ENCODE measurements at places on chromosomes 7 and 10.

DNA sequence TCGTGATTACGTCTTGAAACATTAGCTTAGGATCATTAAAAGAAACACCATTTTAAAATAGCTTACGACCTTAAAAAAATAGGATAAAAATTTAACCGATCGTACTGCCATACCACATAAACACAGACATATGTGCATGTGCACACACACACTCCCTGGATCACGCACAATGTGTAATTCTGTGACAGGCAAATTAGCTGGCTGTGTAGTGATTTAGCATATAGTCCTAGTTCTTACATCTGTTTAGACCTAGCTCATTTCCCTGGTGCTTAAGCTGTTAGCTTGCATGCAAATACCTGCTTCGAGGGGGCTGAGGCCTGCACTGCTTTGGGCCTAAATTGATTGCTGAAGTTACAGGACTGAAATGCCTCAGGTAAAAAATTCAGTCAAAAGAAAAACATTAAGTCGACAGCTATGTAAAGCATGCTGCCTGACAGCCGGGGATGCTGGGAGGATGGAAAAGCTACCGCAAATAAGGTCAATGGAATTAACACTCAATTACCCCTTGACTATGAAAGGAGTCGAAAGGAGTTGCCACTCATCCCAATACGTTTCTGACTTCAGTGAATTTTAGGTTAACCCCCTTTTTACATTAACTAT lies 267.1 kb upstream of the FZD8 start:
- DNase-seq: no peak

DNA sequence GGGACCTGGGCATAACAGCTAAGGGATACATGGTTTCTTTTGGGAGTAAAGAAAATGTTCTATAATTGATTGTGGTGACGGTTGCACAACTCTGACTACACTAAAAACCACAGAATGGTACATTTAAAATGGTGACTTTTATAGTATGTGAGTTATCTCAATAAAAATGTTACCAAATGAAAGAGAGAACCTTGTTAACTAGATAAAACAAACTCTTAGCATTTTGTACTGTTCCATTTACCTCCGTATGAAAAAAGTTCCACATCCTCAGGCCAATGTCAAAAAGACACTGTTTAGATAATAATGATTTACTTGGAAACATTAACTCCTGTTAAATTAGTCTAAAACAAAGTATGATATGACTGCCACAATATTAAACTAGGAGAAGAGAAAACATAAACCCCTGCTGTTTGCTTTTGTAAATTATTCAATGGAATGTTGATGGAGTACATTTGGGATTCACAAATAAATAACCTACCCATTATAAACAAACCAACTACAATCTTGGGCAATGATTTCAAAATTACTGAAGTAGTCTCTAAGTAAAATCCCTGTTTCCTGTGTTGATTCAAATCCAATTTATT lies 60.7 kb downstream of the SMURF1 start:
- DNase-seq: no peak

- no peak for DNase-seq
These were observed 23.4 kb upstream of the NPS start for GRCh38 chr10:127525686-127526085.

- no peak for DNase-seq
These were observed 63.1 kb upstream of the ICA1 start for GRCh38 chr7:8325067-8325466.

DNA sequence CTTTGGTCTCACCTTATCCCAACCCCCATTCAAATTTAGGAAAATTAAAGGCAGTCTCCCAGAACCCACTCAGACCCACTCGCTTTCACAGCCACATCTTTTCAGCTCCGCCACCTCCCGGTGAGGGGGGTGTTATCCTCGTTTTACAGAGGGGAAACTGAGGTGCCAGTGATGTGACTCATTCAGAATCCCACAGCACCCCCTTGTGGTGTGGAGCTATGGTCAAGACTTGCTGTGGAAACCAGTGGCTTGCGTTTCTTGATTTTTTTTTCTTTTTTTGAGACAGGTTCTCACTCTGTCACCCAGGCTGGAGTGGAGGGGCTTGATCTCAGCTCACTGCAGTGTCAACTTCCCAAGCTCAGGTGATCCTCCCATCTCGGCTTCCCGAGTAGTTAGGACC lies 27.6 kb downstream of the SLC35G1 start:
- no peak for DNase-seq

- no peak for DNase-seq
These were observed 3.4 kb upstream of the AKR1C8 start for GRCh38 chr10:5188358-5188757.

GRCh38 chr10:33968983-33969382 lies 634.5 kb upstream of the NRP1 start:
- DNase-seq: no peak

DNA sequence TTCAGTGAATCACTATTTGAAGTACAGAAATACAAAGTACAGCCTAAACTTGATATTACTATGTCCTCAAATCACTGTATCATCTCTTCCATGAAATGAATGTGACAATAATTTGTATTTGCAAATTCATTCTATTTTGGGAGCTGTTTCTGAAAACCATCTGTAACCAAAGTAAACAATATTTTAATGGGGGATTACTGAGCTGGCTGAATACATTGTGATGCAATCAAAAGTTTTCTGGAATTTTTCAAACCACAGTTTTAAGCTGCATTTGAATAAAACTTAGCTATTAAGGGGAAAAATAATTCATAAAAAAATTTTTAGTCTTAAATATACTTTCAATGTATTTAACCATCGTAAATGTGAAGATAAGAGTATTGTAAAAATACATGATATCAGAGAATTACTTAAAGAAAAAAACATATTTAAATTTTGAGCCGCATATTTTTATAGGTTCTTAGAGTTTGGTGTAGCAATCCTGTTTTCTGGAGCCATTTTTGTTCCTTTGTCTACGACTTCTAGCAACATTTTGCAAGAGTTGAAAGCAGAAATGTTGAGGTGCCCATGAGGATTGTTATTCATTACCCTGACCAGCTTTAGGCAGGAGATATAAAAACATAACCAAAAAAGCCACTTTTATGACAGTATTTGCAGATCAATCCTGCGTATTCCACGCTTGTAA lies 45.9 kb upstream of the AGMO start:
- no peak for DNase-seq

GRCh38 chr10:99276848-99277486 lies 41.3 kb upstream of the HPSE2 start:
- no peak for DNase-seq

DNA sequence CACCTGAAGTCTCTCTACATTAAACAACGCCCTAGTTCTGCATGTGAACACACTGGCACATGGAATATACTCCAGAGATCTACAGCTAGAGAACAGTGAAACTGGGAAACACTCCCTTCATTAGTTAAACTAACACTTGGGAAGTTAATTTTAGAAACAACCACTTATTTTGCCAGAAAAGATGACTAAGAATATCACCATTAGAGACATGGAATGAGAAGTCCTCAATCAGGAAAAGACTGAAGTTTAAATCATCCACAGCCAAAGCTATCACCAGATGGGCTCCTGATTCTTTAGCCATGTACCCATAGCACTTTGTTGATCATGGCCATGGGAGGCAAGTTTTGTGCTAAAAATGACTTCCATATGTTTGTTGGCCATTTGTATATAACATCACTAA lies 719.5 kb downstream of the KCNMA1 start:
- no peak for DNase-seq

GRCh38 chr10:79137826-79138225 lies 69.1 kb downstream of the ZMIZ1 start:
- peak; percentile 22 for DNase-seq

DNA sequence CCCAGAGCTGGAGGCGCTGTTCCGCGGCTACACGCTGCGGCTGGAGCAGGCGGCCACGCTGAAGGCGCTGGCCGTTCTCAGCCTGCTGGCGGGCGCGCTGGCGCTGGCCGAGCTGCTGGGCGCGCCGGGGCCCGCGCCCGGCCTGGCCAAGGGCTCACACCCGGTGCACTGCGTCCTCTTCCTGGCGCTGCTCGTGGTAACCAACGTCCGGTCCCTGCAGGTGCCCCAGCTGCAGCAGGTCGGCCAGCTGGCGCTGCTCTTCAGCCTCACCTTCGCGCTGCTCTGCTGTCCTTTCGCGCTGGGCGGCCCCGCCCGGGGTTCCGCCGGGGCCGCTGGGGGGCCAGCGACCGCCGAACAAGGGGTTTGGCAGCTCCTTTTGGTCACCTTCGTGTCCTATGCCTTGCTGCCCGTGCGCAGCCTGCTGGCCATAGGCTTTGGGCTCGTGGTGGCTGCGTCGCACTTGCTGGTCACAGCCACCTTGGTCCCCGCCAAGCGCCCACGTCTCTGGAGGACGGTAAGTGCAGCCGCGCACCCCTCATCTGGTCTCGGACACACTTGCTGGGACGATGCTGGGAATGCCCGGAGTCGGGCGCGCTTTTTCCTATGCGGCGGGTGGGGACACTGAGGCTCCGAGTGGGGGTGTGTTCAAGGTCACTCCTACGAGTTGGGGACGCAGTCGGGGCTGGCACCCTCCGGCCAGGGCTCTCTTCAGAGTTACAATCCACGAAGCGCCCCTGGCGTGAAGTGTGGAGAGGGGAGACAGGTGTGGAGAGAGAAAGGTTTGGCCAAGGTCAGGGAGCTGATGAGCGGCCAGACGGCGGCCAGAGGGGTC lies 717 bp downstream of the ADCY1 start:
- DNase-seq: no peak

- no peak for DNase-seq
These were observed 43.9 kb downstream of the APBB1IP start for GRCh38 chr10:26481914-26482550.

DNA sequence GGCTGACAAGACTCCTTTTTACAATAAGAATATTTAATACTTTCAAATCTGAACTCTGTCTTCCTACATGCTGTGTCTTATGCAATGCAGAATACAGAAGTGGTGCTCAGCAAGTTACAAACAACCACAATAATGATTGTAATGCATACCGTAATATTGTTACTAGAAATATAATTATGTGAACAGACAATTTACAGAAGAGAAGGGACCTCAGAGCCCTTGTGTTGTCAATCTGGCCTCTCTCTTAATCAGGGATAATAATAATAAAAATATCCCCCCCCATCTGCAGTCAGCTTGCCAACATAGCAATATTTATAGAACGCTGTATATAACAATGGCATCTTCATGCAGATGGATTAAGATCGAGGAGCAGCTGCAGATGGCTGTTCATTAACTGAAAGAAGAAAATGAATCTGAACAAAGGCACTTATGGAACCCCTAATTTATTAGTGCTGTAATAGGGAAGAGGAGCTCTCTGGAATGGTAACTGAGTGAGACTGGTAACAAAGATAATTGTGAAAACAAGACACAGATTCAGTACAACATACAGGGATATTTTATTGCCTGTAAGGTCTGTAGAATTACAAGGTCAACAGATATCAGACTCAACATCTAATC lies 106.3 kb downstream of the TMEM26 start:
- DNase-seq: no peak

DNA sequence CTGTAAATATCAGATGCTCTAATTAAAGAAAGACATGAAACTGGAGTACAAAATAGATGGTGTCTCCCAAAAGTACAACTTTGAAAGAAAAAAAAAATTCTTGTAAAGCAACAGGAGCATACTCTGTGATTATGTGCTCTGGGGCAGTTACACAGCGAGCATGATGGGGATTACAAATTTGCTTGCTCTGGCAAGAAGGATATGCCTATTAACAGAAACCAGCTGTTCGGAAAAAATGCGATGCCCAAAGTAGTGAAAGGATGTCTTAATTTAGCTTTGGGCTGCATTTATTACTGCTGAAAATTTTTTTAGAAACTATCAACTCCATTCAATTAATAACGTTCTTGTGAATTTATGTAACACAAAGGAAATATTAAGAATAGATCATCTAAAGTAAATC lies 256.9 kb upstream of the TPK1 start:
- no peak for DNase-seq

GRCh38 chr7:29976266-29976665 lies 13.3 kb downstream of the SCRN1 start:
- no peak for DNase-seq

DNA sequence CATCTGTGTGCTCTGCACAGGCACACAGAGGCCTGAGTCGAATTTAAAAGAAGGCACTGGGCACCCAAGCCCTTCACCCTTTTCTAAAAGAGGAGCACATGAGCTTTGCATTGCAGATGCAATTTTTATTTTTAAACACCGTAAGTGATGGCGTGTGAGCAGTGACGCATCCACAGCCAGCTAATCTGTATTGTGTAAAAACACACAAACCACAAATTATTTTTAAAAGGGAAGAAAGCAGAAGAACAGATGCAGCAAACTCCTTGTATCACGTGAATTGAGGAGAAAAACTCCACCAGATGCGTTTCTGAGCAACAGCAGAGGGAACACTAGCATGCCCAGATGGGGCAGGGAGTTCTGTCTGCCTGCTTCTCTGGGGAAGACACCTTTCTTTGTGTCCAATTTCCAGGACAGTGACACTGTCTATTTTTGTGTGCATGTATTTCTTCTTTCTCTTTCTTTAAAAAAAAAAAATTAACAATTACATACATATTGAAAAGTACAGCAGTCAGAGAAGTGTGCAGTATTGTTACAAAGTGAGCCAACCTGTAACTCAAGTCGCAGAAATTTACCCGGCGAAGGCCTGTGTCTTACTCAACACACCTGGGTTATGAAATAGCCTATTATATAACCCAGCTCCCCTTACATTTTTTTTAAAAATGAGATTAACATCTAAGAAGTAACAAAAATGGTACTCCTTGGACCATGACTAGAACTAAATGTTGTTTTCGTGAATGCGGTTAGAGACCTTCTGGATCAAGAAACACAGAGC lies 39.2 kb downstream of the EEPD1 start:
- DNase-seq: no peak

- no peak for DNase-seq
These were observed 48.4 kb upstream of the FAM20C start for GRCh38 chr7:143811-144453.

DNA sequence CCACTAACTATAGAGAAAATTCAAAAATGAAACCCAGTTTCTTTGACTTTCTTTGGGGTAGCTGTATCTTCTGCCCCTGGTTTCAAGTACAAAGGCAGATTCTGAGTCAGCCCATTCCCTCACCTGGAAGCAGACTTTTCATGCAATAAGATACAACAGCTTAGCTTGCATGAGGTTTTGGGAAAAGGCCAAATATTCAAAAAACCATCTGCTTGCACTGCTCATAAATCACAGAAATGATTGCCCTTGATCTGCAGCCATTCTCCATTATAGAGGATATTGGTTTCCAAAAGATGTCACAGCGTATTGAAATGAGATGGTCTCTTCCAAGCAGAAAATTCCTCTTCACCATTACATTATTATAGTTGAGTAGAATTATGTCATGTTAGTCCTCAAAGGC lies 354.0 kb downstream of the PHF14 start:
- no peak for DNase-seq

GRCh38 chr10:88471899-88472298 lies 111.2 kb downstream of the RNLS start:
- DNase-seq: no peak

DNA sequence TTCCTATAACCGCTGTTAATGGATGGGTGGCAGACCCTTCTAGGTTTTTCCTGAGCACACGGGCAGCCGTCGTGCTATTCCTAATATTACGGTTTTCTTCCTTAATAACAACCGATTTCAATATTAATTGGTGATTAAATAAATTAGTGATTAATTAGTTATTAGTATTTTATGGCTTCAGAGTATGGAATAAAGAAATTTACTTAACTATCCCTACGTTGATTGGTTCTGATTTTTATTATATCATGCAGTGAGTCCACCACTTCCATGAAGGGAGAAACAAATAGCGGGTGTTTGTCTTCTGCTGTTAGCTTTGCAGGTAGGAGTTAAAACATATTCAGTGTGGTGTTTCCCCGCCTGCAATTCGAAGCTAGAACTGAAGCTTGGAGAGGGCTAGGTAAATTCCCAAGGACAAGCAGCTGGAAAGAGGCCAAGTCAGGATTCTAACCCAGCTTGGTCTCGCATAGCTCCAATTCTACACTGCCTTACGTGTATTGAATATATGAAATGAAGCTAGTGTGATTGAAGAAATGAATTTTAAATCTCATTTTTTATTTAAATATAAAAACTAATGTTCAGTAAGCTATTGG lies 928 bp upstream of the CSTF2T start:
- no peak for DNase-seq

All from stimulated activated CD8-positive, alpha-beta memory T cell treated with anti-CD3 and anti-CD28 coated beads, Interleukin-7, amount 100 ng/mL, for 24 hours (primary cell).